ENCODE measurements at places on chromosomes 3 and 15.

DNA sequence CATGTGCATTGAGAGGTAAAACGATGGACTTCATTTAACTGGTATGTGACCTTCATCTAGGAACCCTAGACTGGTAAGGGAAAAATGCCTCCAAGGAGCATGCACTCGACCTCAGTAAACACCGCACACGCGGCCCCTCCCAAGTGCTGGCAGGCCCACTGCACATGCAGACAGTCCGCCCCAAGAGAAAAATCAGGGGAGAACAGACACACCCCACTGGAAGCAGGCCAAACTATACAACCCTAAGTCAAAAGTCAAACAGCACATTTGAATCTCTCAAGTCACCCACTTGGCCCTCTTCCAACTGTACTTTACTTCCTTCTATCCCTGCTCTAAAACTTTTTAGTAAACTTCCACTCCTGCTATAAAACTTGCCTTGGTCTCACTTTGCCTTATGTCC, 250.1 kb upstream of the HES1 start:
- no peak for DNase-seq

GRCh38 chr15:87578776-87579175, 677.8 kb downstream of the NTRK3 start:
- no peak for DNase-seq

DNA sequence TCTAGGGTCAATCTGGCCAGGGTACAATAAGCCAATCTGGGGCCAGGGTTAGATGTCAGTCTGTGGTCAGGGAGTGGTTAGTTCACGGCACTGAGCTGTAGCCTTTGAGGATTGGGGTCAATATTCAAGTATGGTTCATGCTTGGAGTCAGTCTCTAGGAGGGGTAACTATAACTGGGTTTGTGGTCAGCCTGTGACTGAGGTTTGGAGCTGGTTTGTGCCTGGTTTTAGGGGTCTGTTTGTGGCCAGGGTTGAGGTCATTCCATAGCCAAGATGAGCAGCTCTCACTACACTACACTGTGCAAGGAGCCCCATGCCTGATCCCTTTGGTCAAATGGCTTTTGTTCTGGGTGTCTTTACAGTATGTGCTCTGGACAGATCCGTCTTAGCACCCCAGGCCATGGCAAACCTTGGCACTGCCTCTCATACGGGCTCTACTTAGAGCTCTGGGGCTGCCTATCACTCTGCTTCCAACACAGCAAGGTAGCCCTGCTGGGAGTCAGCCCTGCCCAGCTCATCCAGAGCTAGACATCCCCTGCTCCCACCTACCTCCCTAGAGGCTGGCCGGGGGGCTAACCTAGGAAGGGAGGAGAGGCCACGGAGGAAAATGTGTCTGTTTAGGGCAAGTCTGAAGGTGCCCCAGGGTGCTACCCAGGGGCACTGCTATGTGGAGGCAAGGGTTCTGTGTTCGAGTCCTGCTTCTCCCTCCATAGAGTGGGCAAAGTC, 63.3 kb upstream of the CORO2B start:
- DNase-seq: no peak

GRCh38 chr3:71554649-71555048, 28.9 kb downstream of the FOXP1 start:
- DNase-seq: no peak

DNA sequence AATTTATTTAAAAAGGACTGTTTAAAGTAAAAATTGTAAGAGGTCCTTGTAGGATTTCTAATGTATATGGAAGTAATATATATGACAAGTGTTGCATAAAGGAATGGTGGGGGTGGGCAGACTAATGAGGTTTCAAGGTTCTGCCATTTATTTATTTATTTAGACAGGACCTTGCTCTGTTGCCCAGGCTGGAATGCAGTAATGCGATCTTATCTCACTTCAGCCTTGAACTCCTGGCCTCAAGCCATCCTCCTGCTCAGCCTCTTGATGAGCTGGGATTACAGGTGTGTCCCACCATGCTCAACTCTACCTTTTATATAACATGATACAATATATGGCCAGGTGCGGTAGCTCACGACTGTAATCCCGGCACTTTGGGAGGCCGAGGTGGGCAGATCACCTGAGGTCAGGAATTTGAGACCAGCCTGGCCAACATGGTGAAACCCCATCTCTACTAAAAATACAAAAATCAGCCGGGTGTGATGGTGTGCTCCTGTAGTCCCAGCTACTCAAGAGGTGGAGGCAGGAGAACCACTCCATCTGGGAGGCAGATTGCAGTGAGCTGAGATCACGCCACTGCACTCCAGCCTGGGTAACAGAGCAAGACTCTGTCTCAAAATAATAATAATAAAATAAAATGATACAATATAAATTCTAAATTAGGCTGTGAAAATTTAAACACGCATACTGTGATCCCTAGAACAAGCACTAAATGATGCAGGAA, 33.8 kb upstream of the IGF2BP2 start:
- DNase-seq: no peak

DNA sequence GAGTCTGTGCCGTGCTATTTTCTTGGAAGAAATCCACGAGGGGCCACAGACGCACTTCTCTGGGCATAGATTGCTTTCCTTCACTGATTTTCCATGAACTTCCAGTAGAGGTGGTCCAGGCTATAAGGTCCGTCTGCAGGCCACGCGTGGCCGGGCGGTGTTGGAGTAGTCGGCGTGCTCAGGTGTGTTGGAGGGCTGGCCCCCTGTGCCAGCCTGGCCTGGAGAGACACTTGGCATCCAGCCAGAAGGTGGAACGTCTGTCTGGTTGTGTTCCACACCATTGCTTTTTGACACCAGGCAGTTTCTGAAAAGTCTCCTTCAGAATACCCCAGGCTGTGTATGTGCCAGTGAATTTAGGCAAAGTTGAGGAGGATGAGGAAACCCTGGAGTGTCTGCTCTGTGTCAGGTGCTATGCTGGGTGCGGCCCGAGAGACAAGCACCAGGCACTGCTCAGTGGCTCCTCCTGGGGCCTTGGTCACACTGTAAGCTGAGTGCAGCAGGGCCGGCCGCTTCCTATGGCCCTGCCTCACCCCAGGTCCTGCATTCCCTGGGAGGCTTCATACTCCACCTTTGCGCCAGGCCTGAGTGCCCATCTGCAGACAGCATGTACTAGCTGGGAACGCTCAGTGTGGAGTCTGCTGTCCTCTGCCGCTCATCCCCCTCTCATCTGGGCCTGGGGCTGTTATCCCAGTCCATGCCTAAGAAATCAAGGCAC, 52.1 kb upstream of the TAMM41 start:
- DNase-seq: no peak

DNA sequence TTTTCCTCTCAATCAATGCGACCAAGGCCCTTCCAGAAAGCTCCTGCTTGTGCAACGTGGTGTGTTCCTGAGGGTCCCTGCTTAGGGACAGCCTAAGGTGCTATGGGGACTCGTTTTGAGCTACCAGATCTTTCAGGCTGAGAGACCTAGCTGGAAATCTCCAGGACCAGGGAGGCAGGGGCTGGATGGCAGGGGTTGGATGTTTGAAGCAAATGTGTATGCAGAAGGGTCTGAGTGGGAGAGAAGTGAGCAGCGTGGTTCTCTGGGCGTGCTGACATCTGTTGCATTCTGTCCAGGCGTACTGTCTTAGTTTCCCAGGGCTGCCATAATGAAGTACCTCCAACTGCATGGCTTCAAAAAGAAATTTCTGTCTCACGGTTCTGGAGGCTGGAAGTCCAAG, 31.7 kb upstream of the SLCO2A1 start:
- no peak for DNase-seq

GRCh38 chr3:152305075-152305474, 36.3 kb downstream of the MBNL1 start:
- no peak for DNase-seq

DNA sequence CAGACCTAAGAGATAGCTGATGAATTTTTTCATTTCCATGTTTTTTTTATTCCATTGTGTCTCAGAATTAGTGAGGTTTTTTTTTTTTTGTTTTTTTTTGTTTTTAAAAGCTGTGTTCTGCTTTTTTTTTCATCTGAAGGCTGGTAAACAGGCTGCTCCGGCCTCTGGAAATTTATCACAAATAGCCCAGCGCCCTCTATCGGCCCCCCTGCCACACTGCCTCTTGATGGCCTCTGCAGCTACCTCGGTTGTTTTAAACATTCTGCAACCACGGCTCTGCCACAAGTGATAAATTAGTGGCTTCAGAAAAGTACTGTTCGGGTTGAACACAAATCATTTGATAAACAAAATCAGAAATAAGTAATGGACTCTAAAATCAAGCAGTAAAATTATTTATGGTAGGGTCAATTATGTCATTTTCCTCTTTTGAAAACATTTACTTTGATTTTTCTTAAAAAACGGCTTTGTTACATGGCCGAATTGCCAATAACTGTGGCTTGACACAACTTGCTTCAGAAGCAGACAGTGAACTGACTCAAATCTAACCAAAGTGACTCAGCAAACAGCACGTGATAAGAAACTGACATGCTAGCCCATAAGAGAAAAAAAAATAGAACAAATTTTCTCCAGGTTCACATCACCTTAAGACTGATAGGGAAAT, 87.8 kb downstream of the RSL24D1 start:
- peak; percentile 1 for DNase-seq

Data from activated T-helper 1 cell treated with Interleukin-2 at 50 U/mL for 16 hours (primary cell).